ENCODE measurements at places on chromosomes 12 and 14.

DNA sequence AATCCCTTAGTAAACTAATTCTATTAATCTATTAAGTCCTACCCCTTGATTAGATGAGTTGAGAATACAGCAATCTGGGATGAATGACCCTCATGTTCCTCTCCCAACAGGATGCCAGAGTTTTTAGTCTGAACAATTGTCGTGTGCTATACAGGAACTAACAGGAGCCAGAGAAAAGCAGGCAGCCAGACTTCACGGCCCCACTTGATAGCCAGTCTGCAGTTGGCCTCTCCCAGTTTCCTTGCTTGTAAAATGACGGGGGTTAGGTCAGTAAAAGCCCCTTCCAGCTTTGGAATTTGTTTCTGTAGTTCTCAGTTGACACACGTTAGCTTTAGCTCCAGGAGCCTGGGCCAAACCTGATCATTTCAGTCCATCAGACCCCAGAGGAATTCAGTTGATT, 266.8 kb upstream of the FKBP4 start:
- no peak for DNase-seq

GRCh38 chr12:105358789-105359188, 28.3 kb downstream of the C12orf75 start:
- DNase-seq, result no peak

DNA sequence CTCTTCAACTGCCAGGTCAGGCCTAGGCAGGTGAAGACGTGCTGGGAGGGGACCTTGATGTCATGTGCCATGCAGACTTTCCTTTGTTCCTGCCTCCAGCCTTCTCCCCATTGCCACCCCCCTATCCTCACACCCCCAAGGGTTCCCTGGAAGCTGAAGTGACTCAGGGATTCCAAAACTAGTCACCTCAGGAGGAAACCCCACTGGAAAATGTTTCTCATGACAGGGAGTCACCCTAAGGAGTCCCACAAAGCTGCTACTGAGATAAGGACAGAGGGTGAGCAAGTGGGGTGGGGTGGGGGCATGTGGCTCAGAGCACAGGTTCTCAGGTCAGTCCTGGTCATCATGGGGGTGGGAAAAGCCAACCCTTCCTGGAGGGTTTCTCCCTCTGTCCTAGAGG, 2.4 kb upstream of the IL25 start:
- DNase-seq, result no peak

DNA sequence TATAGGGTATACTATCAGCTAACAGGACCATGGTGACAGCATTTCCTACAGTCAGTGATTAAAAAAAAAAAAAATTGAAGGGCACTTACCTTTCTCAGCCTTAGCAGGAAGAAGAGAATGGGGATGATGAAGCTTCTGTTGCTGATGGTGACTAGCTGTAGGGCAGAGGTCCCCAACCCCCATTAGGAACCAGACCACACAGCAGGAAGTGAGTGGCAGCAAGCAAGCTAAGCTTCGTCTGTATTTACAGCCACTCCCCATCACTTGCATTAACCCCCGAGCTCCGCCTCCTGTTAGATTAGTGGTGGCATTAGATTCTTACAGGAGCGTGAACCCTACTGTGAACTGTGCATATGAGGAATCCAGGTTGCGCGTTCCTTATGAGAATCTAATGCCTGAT, 91.3 kb upstream of the USP44 start:
- no peak for DNase-seq

DNA sequence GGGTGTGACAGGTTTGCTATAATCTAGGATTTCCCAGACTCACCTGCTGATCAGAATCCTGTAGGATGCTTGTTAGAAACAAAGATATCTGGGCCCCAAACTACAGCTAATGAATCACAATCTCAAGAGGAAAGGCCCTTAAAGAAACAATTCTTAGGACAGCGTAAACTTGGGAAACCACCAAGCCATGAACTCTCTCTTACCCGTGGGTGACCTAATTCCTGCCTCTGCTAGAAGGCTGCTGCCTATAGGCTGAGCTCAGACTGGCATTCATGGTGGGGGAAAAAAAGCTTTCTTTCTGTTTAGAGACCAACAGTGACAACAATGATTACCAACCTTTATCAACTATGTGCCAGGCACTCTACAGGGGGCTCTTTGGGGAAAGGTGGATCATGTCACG, 213.9 kb upstream of the FKBP4 start:
- no peak for DNase-seq

GRCh38 chr12:25950329-25951115, 8.0 kb upstream of the RASSF8 start:
- no peak for DNase-seq

- DNase-seq, result no peak
These were observed 49.3 kb downstream of the CDK17 start for GRCh38 chr12:96350982-96351381.

GRCh38 chr12:75482646-75483045, 2.1 kb downstream of the GLIPR1 start:
- DNase-seq, result no peak

DNA sequence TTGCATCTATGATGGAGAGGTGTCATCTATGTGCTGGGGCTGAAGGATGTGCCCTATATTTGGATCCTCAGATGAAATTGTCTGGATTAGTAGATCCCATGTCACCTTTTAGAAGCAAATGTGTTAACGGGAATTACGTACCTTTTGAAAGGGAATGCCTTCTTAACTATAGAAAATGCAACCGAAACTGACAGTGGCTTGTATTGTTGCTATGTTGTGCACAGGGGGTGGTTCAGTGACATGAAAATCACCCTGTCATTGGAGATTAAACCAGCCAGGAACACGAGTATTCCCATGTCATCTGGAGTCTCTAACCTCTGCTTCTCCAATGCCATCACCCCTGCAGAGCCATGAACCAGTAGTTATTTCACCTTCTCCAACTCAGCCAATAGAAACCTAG, 110.2 kb downstream of the METTL25 start:
- no peak for DNase-seq

DNA sequence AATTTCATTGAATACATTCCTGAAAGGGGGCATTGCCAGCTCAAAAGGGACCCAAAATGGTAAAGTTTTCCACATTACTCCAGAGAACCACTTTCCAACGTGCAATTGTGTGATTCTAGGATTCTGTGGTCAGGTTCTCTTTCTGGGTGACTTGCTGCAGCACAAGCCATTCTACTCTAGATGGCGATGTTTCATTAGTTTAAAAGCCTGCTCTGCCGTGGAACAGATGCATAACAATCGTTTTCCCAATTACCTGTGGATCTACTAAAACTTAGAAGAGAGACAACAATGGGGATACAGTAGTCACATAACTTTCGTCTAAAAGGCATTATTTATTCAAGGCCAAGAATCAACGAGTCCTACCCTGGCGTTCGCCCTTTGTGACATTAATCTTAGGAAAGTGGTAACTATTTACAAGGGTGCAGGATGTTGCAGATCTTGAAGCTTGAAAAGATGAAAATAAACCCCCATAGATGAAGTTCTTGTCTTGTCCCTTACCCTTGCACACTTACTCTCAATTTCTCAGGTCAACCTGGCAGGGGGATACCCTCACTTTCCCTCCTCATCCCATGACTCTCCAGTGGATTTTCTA, 400.9 kb downstream of the SNAPC1 start:
- DNase-seq, result no peak

GRCh38 chr12:19706936-19707335, 267.6 kb downstream of the AEBP2 start:
- no peak for DNase-seq

GRCh38 chr12:92539110-92539749, 163.6 kb upstream of the PLEKHG7 start:
- DNase-seq, result no peak

DNA sequence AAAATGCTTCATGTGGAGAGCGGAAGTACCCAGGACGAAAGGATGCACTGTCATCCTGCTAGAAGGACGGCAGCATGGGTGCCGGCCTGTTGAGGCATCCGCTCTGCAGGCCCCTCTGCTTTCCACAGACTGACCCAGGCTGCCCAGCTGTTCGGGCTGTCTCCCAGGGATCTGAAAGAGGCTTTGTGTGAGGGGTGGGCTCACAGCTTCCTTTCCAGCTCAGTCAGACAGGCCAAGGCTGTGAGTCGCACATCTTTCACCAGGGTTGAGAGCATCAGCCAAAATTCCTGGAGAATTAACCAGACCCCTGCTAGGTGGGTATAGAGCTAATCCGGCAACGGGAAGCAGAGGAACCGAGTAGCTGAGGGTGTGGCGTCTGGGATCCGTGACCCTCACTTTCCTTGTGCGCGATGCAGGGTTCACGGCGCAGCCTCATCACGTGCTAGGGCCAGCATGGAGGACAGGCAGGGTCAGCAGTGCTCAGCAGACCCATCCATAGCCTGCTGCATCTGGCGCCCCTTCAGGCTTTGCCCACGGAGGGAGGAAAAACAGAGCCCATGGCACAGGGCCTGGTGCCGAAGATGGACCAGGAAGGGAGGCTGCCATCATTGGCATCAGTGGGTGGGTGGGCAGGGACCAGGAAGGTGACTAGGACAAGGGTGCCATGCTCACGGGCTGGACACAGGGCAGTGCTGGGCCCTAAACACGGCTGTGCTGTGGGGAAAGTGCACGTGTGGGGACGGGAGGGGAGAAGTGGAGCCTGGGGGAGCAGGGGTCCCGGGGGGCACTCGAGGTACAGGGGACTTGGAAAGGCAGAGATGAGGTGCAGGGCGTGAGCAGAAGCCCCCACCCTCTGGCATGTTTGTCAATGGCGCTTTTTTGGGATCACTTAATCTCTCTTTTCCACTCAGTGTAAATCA, 9.2 kb upstream of the SIVA1 start:
- no peak for DNase-seq

DNA sequence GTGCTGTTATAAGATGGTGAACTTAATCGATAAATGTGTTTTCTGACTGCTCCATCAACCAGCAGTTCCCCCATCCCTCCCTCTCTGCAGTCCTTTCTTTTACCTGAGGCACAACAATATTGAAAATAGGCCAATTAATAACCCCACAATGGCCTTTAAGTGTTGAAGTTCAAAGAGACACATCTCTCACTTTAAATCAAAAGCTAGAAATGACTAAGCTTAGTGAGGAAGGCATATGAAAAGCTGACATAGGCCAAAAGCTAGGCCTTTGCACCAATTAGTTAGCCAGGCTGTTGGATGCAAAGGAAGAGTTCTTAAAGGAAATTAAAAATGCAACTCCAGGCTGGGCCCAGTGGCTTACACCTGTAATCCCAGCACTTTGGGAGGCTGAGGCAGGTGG, 43.7 kb downstream of the SAV1 start:
- DNase-seq, result no peak

- no peak for DNase-seq
These were observed 8.8 kb downstream of the SUSD6 start for GRCh38 chr14:69620211-69620611.

DNA sequence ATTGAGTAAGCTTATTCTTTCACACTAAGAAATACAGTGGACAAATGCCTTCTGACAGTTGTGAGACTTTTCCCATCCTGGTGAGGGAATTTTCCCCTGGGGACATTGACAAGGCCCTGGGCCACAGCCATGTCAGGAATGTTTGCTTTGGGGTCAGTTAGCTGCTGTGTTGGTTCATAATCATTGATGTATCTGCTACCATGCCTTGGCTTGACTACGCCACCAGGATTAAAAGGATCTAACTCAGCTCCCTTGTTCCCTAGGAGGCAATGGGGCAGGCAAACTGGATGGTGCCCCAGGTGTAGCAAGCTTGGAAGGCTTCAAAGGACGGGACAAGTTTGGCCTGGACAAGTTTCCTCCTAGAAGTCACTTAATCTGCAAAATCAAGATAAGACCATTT, 3.1 kb upstream of the CCDC88C start:
- DNase-seq, result no peak

DNA sequence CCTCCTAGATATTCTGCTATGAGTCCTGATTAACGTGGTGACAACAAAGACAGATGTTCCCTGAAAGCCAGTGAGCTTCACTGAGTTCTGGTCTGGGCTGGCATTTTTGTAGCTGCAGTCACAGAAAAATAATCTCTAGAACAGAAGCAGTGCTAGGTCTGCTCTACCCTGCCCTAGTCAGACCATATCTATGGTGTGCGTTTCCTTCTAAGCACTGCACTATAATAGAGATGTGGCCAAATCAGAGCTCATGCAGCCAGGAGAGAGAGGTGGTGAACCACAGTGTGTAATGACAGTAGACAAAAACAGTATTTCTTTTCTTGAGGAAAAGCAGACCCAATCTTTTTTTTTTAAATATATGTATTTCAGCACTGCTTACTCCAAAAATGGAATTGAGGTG, 76.3 kb downstream of the CMAS start:
- no peak for DNase-seq

DNA sequence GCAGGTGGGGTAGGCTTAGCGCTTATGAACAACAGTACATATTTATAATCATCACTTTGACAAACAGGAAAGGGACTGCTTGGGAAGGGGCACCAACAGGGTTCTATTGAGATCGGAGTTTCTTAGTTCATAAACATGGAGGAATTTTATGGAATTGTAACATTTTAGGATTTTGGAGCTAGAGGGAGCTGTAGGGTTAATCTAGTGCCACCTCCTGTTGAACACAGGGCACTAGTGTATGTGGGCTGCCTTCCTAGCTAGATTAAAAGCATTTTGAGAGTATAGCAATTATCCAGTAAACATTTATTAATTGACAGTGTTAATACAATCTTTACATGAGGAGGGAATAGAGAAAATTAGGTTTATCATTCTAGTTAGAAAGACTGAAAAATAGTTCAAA, 23.1 kb upstream of the TBC1D30 start:
- DNase-seq, result no peak
